ENCODE measurements at places on chromosomes 1 and 21. TPM values are rescaled to one million over a fixed set of nuclear protein-coding genes. Genes with fewer than 3 reads are reported as not detected.

- DNase-seq = no peak
Observed at GRCh38 chr1:217562229-217562878, 68.5 kb downstream of the GPATCH2 start.

HES5 gene
- 0.28 TPM for total RNA-seq

DNA sequence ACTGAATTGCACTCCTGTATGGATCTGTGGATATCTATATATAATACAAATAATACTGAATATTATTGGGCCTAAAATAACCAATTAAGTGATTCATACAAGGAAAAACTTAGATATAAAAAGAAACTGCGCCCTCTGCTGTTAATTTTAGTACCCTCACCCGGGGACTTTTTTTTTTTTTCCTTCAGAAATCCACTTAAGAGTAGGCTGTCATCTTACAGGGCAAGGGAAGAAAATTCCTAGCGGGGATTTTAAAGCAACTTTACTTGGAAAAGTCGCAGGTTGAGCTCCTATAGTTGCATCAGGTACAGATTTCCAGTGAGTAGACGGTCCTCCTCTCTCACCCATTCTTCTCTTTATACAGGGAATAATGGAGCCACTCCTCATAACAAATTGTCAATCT is 1.3 kb downstream of the NTNG1 start:
- no peak for DNase-seq

DNA sequence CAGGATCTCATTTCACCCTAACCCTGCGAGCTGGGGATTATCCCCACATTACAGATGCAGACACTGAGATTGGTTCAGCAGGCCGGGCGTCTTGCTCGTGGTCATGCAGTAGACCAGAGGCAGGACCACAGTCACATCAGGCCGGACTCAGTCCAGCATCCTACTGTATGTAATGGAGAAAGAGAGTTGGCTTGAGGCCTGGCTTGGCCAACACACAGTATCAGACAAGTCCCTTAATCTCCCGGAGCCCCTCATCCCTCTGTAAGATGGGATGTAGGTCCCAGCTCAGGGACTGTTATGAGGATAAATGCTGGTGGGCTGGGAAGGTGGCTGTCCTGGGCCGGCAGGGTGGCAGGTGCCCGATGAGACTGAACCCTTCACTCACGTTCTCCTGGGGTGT is 66.1 kb upstream of the ACTL8 start:
- no peak for DNase-seq

DNA sequence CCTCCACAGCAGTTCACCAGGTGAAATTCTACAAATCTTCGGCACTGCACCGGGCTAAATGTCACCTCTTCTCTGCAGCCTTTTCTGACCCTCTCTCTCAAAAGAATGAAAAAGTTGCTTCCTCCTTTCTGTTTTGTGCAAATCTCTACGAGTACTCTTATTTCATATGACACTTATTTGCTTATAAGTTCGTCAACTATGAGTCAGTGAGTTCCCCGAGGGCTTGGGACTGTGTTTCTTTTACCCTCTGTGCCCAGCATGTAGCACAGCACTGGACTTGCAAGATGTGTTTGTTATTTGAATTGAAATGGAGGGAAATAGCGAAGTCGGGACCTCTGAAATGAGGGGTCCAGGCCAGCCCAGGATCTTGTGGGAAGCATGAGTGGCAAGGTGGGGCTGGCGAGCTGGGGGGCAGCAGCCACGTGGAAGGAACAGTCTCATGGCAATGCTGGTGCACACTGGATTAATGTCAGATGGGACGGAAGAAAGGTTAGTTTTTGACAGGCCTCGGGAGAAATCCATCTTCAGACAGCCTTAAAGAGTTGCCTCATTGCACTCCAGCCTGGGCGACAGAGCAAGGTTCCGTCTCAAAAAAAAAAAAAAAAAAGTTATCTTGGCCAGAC is 6.2 kb downstream of the SLC6A9 start:
- no peak for DNase-seq

S100A1 gene
- 1.7 TPM for total RNA-seq

C1orf185 gene
- total RNA-seq = not detected

All from left lobe of liver (tissue), 2 donors.